OCI-LY7 (cell line): ENCODE measurements at places on chromosomes 6 and 20. TPM values are rescaled to one million over a fixed set of nuclear protein-coding genes. Genes with fewer than 3 reads are reported as not detected.

DNA sequence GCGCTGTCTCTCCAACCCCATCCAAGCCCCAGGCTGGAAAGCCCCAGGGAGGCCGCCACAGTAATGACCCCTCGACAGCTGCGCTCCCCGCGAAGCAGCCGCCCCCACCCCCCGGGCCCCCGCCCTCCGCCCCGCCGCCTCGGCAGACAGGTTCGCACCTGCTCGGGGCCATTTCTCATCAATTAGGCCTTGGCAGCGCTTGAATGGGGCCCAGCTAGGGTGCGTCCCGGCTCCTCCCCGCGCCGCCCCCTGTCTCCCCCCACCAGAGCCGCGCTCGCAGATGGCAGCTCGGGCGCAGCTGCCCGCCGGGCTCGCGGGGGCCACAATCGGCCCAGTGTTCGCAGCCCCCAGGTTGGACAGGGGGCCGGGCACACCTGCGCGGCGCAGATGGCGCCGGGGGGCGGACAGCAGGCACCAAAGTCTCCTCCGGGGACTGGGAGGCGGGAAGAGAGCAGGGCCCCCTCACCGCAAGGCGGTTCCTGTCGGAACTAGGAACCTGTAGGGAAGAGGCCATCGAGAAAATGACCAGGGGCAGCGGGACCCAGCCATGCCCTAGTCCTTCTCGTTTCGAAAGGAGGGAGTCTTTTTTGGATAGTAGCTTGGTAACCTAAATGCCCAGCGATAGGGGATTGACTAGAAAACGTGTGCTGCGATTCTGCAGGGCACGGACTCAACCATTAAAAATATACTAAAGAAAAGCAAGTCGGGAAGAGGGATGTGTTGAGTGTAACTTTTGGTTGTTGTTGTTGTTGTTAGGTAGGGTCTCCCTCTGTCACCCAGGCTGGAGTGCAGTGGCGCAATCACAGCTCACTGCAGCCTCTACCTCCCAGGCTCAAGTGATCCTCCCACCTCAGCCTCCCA lies 83.2 kb upstream of the EYA2 start:
- DNase-seq = no peak

- no peak for DNase-seq
These were observed 44.1 kb downstream of the NKX2-4 start for GRCh38 chr20:21353236-21353635.

DNA sequence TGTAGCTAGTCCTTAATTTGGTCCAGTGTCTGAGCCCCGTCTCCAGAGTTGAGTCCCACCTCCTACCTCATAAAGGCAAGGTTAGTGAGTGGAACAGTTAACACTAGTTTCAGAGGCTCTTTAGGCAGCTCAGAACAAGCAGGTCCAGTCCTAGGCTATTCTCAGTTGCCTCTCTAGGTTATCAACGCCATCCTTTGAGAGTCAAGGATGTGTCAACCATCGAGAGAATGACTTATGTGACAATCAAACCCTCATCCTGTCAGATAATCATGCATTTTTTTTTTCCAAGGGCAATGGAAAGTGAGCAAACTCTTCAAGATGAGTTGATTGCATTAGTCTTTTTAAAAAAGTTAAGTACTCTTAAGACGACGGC lies 64.0 kb upstream of the TXNDC5 start:
- no peak for DNase-seq

GRCh38 chr20:21125072-21125848 lies 622 bp upstream of the KIZ start:
- DNase-seq = no peak

DNA sequence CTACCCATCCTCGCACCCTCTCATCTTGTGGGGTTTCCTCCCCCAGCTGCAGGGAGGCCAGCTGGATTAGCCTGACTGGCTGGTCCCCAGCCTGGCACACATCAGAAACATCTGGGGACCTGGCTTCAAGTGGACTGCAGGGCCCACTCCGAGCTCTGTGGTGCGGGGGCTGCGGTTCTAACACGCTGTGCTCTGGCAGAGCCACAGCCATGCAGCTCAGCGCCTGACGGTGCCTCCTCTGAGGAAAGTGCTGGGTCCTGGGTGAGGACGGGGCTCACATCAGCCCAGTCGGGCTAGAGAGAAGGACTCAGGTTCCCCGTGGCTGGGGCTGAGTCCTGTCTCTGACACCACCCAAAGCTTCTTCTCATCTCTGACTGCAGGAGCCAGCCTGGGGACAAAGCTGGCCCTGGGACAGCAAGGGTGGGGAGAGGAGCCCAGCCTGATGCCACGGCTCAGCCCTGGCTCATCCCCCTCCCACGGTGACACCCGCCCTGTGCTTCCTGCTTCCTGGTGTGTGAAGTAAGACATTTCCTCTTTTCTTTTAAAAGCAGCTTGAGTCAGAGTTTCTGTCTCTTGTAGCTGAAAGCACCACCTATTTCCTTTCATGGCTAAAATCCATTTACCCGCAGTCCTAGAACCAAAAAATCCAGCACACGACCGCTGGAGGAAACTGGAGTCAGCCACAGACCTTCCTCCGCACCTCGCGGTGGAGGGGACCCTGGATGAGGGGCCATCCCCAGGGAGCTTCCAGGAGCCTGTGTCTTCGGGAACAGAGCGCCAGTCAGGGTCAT lies 127.4 kb upstream of the AFDN start:
- DNase-seq = peak; percentile 81

Gene NMBR
- not detected in 2 replicates for total RNA-seq

Gene LGSN
- total RNA-seq = 0.26 and 0.76 TPM in 2 replicates

Gene ZNF311
- not detected in 2 replicates for total RNA-seq

Gene LTB
- total RNA-seq = 36.9 and 39.2 TPM in 2 replicates

Gene HLA-DQA2
- 3.3 and 3.6 TPM in 2 replicates for total RNA-seq
